ENCODE measurements at places on chromosomes 2 and 18.
A peak's percentile ranks its signal among the peaks of the same experiment; 100 is the strongest.

DNA sequence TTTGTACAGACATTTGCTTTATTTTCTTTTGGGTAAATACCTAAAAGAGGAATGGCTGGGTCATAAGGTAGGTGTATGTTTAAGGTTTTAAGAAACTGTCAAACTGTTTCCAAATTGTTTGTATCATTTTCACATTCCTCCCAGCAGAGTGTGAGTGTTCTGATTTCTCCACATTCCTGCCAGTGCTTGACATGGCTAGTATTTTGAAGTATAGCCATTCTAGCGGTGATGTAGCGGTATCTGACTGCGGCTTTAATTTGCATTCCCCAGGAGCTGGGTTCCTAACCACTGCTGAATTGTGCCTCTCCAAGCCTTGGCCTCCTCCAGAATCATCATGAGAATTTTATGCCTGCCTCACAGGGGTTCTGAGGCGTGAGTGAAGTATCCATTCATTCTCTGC, 61.8 kb upstream of the ARL4C start:
- DNase-seq = no peak

GRCh38 chr18:55252053-55252675, 292.9 kb upstream of the CCDC68 start:
- no peak for DNase-seq

DNA sequence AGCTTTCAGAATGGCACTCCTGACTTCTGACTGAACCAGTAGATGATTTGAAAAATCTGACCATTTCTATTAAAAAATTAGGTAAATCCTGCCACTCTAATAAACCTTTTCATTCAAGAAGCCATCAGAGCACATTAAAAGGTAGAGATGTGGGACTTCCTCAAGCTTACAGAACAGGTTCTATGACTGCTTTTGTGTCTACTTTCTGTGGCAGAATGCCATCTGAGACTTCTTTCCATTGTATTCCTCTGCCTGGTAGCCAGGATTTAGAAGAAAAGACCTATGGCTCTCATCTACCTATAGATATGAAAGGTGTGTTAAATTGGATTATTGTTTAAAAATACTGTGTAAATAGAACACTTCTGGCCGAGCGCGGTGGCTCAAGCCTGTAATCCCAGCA, 99.9 kb upstream of the NABP1 start:
- no peak for DNase-seq

GRCh38 chr2:143877056-143877455, 642.9 kb downstream of the ZEB2 start:
- no peak for DNase-seq

DNA sequence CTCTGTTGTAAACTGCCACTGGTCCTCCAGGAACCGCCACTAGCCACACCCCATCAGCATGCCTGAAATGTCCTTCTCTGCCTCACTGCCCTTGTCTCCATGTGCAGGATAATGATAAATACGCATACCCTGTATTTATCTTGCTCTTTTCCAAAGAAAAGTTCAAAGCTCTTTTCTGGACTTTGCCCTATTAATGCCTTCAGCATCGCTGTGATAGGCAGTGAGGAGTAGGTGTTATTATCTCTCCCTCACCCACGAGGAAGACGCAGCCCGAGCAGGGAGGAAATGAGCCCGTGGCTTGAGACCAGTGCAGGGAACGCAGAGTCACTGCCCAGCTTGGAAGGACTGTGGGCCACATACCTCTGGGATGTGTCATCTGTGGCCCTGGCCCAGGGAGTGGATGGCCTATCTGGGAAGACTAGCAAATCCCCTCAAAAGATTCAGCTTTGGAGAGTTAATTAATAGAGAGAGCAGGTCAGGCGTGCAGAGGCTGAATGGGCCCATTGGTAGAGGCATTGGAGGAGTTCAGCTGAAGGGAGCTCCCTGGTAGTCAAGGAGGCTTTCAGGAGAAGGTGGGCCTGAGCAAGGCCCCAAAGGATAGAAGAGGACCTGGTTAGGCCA, 39.5 kb upstream of the MCFD2 start:
- no peak for DNase-seq

DNA sequence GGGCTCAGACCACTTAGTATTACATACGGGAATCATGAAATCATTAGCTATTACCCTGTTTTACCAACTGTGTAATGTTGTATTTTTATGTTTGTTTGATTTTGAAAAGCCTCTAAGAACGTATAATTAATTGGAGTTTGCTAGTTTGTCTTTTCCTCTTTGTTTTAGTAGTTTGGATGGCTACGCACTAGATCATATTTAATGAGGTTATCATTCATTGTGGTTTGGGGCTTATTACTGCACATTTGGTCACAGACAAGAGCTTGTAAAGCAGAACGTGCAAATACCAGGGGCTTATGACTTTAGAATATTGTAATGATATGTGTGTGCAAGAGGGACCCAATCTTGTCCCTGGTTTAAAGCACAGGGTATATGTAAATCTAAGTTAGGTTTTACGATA, 10.3 kb downstream of the CABLES1 start:
- DNase-seq = no peak

- DNase-seq = no peak
Measured at GRCh38 chr18:37574113-37574512, 8.5 kb upstream of the CELF4 start.

DNA sequence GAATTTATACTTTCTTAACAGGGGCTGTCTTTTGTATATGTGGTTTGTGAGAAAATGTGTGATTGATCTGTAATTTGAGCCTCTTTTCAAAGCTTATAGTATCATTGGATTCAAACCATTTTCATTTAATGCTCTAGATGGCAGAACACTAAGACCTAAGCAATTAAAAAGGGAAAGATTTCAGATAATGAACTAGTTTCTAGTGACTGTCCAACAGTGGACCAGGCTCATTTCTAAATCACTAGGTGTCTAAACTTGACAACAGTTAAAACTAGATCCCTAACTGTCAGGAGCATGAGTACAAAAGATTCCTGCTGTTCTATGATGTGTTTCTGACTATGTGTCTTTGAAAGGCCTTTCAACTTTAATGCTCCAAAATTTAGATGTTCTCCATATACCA, 54.6 kb downstream of the ANKRD44 start:
- no peak for DNase-seq

DNA sequence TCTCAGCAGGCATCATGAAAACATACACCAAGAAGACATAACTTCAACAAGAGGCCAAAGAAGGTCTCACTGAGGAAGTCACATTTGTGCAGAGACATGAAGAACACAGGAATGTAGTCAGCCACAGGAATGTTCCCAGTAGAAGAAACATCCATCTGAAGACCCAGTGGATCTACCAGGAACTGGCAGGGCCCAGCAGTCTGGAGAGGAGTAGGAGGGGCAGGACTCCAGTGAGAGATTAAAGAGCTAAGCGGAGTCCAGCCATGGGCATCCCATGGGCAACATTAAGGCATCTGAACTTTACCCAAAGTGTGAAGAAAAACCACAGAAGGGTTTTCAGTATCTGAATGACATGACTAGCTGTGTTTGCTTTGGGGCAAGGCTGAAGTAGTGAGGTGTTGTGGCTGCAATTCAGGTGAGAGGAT, 103.1 kb downstream of the UPP2 start:
- no peak for DNase-seq

DNA sequence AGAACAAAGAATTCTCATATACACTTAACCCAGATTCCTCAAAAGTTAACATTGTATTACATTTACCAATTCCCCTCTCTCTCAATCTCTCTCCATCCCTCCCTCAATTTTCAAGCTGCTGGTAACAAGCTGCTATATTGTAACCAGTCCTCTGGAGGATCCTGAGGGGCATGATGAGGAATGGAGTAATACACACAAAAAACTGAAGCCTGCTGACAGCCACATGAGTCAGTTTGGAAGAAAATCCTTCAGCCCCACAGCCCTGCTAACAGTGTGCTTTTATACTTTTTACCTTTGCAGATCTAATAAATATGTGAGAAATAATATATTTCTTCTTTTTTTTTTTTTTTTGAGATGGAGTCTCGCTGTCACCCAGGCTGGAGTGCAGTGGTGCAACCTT, 165.7 kb upstream of the RAB12 start:
- no peak for DNase-seq

DNA sequence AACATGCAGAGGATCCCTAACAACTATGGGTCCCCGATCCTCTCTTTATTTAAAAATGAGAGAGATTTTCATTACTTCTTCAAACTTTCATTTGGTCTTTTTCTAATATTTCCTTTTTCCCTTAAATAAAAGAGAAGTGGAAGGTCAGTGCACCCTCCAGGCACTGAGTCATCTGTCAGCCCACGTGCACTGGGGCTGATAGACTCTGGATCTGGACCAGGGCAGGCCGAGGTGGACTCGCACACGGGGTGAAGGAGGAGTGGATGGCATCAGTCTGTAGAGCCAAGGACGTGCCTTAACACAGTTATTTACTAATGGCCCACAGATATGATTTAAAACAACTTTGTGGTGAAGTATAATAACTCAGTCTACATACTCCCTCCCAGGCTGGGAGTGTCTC, 214.4 kb upstream of the TMEM200C start:
- no peak for DNase-seq

GRCh38 chr2:137115081-137115794, 349.9 kb downstream of the THSD7B start:
- no peak for DNase-seq

DNA sequence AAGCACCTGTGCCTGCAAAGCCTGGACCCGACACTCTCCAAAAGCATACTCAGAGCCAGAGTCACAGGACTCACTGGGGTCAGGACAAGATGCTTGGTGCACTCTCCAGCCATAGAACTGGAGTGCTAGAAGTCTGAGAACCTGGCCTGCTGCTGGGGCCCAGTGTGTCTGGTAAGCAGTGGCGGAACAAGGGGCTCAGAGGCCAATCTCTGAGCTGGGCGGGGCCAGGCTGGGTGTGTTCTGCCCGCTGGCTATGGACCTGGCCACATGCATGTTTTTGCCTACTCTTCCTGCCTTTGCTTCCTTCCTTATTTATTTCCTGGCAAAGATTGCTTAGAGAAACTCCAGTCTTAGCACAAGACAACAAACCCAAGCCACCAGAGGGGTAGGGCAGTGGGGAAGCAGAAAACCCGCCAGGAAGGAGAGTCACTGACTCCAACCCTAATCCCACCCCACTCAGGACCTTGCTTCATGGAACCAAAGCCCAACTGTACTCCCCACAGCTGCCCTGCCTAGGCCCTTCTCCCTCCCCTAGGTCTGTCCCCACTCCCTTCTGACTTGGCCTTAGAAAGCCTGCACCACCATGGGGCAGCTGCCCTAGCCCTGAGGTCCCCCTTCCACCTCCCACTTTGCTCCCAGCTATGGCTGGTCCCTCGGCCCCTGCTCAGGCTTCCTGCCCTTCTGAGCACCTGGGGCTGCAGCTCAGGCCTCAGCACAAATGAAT, 315.5 kb downstream of the CELF4 start:
- DNase-seq = no peak

DNA sequence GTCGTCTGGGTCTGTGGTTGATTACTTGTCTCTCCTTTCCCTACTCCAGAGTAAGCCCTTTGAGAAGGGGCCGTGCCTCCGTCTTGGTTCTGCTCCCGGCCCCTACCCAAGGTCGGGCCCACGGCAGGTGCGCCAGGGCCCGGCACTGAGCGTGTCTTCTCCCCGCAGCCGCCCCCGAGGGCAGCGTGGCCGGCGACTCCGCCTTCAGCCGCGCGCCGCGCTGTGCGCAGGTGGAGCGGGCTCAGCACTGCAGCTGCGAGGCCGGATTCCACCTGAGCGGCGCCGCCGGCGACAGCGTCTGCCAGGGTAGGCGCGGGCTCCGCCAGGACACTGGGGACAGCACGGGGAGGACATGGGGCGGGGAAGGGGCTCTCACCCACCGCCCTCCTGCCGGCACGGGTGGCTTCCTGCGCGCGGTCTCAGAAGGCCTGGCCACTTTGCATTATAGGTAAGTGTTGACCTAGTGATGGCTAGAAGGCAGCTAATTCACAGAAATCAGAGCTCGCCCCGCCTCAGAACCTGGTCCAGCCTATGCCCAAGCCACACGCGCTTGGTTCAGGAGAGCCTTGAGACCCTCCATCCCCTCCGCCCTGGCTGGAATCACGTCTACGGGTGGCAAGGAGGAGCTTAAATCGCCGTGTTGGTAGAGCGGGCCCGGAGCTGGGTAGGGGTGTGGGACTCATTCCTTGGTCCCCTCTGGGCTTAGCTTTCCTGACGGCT, 43.5 kb downstream of the FBLN7 start:
- peak; percentile 65 for DNase-seq

DNA sequence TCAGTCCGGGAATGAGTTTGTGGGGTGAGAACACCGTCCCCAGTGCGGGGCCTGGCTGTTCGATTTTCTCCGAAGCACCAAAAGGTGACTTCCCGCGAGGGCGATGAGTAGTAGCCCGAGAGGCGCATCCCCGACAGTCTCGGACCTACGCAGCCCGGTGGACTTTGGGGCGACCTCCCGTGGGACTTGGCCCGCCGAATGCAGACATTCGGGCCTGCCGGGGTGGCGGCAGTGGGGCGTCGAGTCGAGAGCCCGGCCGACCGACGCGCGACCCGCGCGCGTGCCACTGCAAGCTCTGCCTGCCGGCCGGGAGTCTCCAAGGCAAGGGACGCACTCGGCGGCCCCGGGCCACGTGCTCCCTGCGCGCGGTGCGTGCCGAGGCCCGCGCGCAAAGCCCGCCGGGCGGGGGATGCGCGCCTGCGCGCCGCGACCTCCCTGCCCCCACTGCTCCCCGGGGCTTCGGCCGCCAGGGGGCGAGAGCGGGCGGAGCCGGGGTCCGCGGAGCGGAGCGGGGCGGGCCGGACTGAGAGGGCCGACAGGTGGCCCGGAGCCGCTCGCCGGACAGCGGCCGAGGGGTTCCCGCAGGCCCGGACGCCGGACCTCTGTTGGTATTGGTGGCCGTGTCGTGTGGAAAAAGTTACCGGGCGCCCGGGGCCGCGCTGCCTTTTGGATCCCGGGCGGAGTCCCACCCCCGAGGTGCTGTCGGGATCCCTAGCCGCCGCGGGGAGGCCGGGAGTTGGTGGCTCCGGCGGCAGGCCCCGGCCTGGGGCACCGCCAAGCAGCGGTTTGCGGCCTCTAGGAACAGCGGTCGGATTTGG, 1.9 kb downstream of the PTMA start:
- peak; percentile 82 for DNase-seq

DNA sequence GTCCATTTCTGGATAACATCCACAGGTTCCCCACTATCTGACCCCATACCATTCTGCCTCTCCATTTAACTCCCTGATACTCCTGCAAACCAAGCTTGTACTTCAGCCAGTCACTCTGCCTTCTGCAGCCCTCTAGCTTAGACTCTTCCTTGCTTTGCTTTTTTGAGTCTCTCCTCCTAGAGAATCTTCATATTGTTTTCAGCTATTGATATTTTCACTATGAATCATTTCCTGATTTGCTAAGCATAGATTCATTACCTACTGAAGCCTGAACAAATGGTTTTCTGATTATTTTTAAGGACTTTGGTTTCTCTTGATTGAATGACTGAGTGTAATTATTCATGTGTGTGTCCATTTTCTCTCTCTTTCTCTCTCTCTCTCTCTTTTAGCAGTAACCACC, 2102.3 kb upstream of the CELF4 start:
- no peak for DNase-seq

DNA sequence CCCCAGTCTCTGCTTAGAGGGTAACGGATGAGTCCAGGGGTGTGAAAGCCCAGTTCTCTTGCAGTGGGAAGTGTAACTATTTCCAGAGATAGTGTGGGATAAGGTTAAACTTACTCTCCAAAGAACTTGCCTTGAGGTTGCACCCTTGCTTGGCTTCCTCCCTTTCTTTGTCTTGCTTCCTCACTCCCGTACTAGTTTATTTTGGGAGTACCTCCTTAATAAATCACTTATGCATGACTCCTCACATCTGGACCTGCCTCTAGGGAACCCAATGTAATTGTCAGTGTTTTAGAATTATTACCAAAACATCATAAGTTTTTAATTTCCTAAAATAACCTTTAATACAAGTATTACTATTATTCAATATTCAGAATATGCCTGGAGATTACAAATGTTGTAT, 35.2 kb downstream of the CPO start:
- DNase-seq = no peak

- no peak for DNase-seq
Measured at GRCh38 chr2:26162963-26163362, 9.9 kb upstream of the GAREM2 start.

All from T-helper 9 cell (primary cell).